ENCODE measurements at places on chromosomes 5 and 9.

- DNase-seq = no peak
These were observed 87.1 kb downstream of the SEMA4D start for GRCh38 chr9:89410641-89411350.

GRCh38 chr5:177134697-177135225 is 1.2 kb downstream of the NSD1 start:
- DNase-seq = no peak

GRCh38 chr9:126377176-126377509 is 50.5 kb downstream of the MVB12B start:
- no peak for DNase-seq

- DNase-seq = no peak
These were observed 164.0 kb downstream of the GHR start for GRCh38 chr5:42587096-42587723.

DNA sequence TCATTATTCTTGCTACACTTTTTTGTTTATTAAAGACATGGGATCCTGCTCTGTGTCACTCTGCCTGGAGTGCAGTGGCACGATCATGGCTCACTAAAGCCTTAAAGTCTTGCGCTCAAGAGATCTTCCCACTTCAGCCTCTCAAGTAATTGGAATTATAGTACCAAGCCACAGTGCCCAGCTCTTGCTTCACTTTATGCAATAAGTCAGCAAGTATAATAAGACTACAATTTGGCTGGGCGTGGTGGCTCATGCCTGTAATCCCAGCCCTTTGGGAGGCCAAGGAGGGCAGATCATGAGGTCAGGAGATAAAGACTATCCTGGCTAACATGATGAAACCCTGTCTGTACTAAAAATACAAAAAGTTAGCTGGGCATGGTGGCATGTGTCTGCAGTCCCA is 5.9 kb downstream of the C9orf153 start:
- no peak for DNase-seq

DNA sequence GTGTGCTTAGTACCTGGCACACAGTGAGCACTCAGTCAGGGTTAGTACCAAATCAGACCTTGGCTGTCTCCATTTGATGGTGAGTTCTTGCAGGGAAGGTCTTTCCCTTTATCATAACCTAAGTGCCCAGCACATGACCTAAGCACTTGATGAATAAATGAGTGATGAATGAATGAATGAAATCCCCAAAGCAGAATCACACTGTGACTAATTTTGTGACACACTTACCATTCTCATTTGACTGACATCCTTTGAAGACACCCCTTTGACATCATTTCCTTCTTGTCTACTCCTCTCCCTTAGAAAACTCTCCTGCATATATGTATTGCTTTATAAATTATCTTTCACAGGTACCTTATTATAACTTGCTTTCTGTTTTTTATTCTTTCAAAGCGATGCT is 130.2 kb upstream of the ELL2 start:
- no peak for DNase-seq

DNA sequence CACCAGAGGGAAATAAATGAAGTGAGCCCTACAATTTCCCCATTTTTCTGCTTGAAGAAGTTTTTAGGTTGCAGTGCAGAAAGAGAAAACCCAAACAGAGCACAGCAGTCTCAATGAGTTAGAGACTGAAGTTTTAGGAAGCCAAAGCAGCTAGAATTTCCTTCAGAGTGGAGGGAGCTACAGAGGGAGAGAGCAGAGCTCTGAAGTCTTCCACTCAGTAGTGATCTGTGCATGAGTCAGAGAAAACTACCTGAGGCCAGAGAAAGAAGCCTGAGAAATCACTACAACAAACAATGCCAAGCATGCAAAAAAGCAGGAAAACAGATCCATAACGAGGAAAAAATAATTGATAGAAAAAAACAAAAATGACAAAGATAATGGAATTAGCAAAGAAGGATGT is 17.9 kb upstream of the NDUFB6 start:
- no peak for DNase-seq

DNA sequence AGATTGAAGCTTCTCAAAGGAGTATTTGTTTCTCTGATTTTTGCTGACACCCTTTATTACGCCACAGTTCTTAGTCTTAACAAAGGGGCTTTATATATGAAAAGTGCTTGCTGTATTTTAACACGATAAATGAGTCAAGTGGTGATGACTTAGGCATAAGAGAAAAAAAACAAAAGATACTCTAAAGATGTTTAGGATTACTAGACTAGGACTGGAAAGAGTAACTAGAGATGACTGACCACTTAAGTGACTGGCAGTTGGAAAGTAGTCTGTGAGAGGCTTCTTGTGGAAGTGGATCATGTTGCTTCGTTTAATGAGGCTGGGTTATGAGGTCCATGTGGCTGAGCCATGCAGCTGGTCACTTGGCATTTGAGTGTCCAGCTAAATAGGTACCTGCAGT is 69.4 kb upstream of the ACTBL2 start:
- no peak for DNase-seq

DNA sequence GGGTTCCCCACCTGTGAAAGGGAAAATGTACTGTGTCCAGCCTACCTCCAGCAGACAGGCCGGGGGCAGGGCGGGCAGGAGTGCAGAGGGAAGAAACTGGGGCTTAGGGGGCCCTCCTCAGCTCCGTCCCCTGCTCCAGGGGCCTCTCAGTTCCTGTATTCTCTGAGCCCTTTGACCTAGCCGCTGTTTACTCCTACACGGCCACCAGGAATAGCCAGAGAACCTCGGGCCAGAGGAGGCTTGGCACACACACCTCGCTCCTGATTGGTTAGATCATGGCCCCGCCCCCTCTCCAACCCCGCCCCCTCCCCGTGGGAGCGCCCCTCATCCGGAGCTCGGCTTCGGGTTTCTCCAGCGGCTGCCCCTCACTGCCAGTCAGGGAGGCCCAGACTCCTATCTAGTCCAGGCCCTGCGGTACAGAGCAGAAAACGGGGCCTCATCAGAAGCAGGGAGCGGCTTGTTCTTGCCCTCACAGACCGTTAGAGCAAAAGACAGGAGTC is 2.2 kb downstream of the ST6GALNAC6 start:
- DNase-seq = no peak
